ENCODE measurements at places on chromosomes 7 and 10.

GRCh38 chr10:46068117-46068516 is 22.0 kb upstream of the MSMB start:
- DNase-seq = no peak

DNA sequence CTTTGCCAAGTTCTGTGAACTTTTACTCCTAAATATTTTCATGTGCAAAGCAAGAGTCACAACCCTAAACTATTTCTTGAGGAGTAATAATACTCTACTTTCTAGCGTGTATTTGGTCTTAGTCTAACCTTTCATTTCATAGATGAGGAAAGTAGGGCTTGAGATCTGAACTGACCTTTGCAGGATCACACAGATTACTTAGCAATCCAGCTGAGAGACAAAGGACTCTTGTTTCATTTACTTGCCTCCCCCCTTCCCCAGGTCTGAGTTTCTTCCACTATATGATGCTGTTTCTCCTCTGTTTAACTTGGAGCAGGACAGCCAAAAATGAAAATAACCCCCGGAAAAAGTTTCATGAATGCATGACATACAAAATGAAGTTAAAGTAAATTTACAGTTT is 75.3 kb upstream of the PTN start:
- no peak for DNase-seq

GRCh38 chr7:116328161-116328560 is 117.8 kb downstream of the TES start:
- DNase-seq = no peak

DNA sequence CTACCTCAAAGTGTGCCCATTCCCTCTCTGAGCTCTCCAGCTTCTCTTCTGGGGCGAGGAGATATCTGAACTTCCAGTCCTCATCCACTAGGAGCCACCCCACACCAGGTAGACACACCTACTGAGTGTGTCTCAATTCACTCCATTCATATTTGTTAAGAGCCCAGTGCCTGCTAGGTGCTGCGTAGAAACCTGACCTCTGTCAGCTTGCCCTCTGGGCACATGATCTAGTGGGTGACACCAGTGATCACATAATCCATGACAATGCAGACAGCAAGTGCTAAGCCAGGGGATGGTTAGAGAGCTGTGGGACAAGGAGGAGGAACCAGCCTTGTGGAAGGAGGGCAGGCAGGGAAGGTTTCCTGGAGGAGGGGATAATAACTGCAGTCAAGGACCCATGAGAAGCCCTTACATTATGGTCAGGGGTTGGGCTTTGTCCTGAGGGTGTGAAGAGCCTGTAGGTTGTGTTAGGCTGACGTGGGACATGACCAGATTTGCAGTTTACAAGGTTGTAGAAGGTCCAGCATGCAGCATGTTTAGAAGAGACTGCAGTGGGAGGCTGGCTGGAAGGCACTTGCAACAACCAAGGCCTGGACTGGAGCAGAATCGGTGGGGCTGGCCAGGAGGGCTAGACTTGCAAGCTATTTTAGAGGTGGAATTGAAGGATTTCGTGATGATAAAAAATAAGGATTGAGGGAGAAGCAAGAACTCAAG is 81.8 kb downstream of the COL13A1 start:
- DNase-seq = no peak

- no peak for DNase-seq
These were observed 99.1 kb downstream of the CABCOCO1 start for GRCh38 chr10:61761825-61762217.

GRCh38 chr7:28128608-28129007 is 52.0 kb downstream of the JAZF1 start:
- DNase-seq = no peak

DNA sequence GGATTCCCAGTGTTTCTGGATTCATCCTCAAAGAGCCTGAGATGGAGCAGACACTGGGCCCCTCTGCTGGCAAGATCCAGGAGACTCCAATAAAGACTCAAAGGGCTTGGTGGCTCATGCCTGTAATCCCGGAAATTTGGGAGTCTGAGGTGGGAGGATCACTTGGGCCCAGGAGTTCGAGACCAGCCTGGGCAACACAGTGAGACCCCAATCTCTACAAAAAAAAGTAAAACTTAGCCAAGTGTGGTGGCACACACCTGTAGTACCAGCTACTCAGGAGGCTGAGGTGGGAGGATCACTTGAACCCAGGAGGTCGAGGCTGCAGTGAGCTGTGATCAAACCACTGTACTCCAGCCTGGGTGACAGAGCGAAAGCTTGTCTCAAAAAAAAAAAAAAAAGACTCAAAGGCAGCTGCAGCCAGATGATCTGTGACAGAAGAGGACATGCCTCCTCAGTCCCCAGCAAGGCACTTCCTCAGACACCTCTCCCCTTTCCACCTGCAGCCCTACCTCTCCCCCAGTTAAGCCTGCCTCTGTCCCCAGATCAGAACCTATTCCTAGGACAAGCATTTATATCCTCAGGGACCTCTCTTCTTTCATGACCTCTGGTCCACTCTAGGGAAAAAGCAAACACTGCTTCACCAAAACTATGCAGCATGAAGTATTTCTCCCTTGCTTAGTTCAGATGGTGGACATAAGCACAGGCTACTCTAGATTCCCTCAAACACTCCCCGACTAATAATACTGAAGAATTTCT is 27.9 kb downstream of the PDLIM1 start:
- no peak for DNase-seq

Data from HTR-8/SVneo (cell line).